ENCODE measurements at places on chromosomes 5 and 9.

DNA sequence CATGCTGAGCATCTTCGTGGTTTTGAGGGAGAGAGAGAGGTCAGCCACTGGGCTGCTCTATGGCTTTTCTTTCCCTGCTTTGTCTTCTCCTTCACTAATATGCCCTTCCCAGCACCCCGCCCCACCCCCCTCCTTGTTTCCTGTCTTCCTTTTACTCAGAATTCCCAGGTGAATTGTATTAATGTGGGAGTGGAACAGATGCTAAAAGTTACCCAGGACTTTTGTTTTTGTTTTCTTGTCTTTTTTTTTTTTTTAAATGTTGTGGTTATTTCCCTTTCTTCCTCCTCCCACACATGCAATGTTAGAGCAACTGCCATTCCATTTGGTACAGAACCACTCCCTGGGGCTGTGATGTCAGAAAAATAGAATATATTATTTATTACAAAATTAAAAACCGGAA lies 442.7 kb upstream of the CD180 start:
- DNase-seq, result no peak

DNA sequence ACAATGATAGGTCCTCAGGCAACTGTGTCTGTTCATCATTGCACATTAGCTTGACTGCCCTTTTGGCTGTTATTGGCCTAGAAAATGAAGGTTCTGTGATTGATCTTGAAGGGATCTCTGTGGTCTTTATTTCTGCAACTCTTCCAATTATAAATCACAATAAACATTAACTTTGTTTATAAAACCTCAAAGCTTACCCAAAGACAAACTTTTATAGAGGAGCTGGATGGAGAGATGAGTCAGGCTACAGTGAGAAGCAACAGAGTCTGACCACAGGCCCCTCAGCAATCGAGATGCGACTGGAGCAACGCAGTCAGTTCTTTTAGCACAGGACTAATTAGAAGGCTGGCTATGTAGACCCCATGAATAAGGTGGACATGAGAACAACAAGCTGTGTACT lies 5.3 kb downstream of the MACROH2A1 start:
- DNase-seq, result no peak

- peak; percentile 39 for DNase-seq
Observed at GRCh38 chr5:103434057-103434456, 128.5 kb downstream of the NUDT12 start.

DNA sequence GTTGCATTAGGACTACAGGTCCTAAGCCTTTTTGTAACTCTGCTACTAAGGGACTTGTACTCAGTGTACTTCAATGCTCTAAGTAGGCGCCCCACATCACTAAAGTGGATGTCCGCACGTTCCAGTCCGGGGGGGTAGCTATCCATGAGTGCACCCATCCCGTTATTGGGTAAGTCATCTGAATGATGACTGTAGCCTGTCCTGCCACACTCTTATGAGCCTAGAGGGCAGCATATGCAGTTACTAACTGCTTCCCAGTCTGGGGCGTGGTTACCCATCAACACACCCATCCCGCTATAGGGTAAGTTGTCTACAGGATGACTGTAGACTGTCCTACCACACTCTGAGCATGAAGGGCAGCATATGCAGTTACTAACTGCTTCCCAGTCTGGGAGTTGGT lies 1053.9 kb downstream of the PTPRD start:
- no peak for DNase-seq

DNA sequence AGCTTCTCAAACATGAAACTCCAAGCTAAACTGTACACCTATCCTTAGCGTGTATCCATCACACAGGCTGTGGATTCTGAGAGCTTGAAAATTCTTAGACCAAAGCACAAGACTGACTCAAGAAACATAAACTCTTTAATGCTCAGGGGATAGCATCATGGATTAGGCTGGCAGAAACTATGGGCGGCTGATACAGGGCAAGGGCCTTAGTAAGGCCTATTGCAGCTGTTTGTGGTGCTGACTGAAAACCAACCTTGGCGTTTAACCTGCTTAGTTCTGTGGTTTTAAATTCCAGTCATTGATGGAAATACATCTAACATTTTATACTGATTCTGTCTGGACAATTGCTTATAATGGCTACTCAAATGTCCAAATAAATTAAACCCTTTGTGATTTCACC lies 183.7 kb downstream of the TLR4 start:
- DNase-seq, result no peak

- DNase-seq, result no peak
Observed at GRCh38 chr5:10736354-10736753, 24.7 kb downstream of the DAP start.

DNA sequence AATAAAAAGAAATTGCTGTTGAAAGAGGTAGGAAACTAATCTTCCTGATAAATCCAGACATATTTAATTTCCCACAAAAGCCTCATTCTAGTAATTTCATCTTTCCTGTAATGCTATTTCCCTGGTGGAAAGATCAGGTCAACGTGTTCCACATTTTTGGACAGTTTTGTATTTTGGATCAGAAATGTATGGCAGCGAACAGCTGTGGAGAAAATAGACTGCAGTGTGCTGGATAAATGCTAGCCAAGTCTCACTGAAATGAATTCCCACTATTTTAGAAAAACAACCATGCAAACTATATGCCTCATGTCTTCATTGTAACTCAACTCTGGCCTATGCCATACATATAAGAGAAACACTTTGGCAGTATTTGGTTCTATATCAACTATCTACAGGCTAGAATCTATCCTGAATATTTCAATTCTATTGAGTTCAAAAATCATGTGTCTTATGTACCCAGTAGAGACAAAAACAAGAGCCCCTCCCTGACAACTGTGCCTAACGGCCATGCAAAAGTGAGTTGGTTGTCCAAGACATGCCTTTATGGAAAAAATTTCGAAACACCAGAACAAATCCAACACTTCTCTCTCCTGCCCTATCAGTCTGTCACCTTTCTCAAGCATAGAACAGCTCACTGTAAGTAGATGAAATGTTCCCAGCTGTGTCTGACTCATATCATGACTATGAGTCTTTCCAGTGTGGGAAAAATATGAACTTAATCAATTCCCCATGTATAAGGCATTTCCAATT lies 191.3 kb upstream of the NREP start:
- DNase-seq, result no peak

GRCh38 chr9:16611983-16612382 lies 258.5 kb downstream of the BNC2 start:
- DNase-seq, result no peak

- DNase-seq, result no peak
Observed at GRCh38 chr9:124343533-124344290, 71.5 kb downstream of the PSMB7 start.

- DNase-seq, result peak; percentile 55
Observed at GRCh38 chr5:54518146-54518817, 723 bp downstream of the SNX18 start.

- peak; percentile 21 for DNase-seq
Observed at GRCh38 chr5:146947181-146947941, 68.8 kb upstream of the PPP2R2B start.

GRCh38 chr9:108951578-108951977 lies 17.4 kb downstream of the ABITRAM start:
- DNase-seq, result no peak

DNA sequence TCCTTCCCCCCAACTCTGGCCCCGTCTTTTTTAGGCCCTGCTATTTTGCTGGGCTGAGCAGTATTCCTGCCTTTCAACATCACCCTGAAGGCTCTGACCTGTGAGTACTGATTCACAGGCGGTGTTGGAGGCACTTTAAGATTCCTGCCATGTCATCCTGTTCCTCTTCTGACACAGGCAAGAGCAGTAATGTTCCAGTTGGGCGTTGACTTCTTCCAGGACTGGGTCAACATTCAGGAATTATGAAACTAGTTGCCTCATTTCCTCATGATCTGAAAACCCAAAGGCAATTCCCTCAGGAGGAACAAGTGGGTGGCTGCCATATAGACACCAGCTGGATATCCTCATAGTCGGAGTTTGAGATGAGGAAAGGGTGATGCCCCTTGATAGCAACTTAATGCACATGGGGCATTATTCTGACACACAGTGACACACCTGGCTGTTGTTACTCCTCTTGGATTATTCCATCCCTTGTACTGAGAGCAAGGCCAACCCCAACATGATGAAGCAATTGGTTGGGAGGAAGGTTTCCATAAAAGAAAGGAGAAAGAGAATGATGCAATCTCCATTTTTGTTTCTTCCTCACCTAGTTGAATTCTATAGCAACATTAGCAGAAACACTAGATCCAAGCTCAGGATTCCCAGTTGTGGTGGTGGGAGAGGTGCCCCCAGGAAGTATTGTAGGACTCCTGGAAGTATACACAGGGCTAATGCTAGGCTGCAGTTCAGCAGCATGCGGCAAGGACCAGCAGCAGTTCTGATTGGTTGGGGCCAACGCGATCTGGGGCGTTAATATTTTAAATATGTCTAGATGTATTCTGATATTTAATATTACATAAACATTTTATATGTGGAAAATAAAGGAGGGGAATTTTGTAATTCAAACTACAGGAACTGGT lies 19.6 kb upstream of the GLRX start:
- no peak for DNase-seq

DNA sequence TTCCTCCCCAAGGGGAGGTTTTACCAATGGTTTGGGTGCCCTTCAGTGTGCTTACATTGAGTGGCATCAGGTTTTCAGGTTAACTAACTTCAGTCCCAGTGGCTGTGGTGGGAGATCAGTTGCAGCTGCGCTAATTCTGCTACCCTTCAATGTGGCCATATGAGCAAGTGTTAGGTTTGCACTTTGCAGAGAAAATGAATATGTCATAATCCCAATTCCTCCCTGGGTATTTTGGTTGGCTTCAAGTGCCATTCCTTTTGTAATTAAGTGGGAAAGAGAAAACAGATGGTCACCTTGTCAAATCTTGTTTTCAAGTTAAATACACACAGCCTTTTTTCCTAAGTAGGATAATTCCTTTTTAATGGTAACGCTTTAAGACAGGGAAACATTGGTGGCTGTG lies 236.2 kb downstream of the TLE4 start:
- DNase-seq, result no peak

DNA sequence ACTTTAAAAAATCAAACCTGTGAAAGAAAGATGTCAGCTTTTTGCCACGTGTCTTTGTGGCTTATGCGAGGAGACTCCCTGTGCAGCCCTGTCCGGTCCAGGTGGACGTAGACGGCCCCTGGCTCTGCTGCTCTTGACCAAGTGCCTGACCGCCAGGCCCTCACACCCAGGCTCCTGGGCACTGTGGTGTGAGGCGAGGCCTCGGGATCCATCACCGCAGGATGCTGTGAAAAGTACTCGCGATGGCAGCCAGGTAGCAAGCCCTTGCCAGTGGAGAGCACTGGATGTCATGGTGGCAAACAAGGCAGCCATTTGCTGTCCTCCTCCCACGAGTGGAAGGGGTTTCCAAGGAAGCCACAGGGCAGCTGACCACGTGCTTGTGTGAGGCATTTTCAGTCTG lies 245.1 kb downstream of the CACNA1B start:
- DNase-seq, result no peak

- no peak for DNase-seq
Observed at GRCh38 chr9:69176471-69177171, 2.5 kb downstream of the TJP2 start.

DNA sequence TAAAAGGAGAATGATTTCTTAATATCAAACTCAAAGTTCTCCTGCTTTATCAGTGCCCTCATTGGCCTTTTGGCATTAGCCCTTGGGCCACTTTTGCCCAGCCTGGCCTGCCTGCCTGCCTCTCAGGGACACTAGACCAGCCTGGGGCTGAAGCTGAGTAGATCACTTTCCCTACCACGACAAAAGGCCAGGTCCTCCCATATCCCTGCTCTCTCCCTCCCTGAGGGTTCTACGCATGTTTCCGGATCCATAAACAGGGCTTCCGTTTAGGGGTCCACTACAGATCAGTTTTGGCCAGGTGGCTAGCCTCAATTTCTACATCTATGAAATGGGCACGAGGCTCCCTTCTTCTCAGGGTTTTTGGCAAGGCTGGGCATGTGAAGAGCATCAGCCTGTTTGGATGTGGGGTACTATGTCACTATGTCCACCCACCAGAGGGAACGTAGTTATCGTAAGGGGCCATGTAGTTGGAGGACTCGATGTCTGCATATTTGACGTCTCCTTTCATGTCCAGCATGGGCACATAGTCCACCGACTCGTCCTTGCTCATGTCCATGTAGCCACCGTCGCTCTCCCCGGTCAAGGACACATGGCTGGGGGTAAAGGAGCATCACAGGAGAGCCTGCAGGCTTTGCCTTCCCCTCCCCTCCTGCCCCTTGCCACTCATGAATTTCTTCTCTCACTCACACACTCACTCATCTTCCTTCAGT lies 34.0 kb downstream of the PDGFRB start:
- DNase-seq, result no peak

GRCh38 chr9:16398691-16399090 lies 471.8 kb downstream of the BNC2 start:
- DNase-seq, result no peak

DNA sequence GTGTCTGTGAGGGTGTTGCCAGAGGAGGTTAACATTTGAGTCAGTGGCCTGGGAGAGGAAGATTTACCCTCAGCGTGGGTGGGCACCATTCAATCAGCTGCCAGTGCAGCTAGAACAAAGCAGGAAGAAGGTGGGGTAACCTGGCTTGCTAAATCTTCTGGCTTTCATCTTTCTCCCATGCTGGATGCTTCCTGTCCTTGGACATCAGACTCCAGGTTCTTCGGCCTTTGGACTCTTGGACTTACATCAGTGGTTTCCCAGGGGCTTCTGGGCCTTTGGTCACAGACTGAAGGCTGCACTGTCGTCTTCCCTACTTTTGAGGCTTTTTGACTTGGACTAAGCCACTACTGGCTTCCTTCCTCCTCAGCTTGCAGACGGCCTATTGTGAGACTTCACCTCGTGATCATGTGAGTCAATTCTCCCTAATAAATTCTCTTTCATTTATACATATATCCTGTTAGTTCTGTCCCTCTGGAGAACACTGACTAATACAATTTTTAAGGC lies 38.1 kb downstream of the PBX3 start:
- no peak for DNase-seq

- no peak for DNase-seq
Observed at GRCh38 chr9:83429229-83429628, 109.0 kb downstream of the FRMD3 start.

DNA sequence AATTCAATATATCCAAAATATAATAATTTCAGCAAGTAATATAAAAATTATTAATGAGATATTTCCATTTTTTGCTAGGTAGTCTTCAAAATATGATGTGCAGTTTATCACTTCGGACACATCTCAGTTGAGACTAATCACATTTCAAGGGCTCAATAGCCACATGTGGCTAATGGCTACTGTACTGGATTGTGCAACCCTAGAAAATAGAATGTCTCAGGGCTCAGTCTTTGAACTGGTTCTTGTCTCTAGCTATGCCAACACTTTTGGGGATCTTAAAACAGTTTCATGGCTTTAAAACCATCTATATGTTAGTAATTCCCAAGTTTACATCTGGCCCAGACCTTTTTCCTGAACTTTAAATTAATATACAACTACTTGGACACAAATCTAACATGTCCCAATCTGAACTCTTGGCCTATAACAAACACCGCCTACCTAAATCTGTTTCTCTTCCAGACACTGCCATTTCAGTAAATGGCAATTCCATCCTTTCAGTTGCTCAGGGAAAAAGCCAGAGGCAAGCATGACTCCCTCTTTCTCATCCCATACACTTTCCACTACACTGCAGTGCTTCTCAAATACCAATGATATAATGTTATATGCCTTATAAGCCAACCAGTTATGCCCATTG lies 18.8 kb downstream of the PTAR1 start:
- DNase-seq, result no peak

GRCh38 chr9:88971131-88971960 lies 19.9 kb upstream of the S1PR3 start:
- no peak for DNase-seq

GRCh38 chr5:139193928-139194327 lies 4.2 kb downstream of the SIL1 start:
- peak; percentile 35 for DNase-seq
